ENCODE measurements at places on chromosomes 5 and 9.

DNA sequence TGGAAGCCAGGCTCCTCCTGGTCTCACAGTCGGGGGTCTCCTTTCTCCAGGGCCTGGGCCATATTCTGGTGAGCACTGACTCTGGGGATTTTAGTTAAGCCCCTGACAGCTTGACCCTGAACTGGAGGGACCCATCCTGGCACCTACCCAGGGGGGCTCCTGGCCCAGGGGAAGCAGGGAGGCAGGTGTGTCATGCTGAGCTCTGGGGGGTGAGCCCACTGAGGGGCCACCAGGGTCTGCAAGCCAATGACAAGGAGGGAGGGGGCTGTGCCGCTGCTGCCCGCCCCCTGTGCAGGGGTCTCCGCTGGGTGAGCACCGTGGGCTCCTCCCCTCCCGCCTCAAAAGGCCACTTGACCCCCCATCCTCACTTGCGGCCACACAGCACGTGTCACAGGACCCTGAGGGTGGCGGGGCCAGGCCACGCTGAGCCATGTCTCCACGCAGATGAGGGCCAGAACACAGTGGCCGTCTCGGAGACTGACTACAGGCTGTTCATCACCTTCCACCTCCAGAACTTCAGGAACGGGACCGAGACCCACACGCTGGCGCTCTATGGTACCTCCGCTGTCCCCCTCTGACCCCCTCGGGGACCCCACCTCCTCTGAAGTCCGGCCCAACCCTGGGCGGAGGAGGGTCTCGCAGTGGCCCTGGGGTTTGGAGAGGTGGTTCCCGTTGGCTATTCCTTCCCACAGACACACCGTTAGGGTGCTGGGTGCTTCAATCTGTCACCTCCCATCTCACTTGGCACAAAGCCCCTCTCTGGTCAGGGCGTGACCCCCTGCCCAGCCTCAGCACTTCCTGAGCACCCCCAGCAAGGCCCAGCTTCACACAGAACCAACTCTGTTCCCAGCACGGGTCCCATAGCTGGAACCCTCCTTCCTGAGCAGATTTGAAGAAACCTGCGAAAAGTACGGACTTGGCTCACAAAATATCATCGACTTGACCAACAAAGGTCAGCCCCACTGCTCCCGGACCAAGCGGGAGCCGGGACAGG is 2.0 kb downstream of the LCN9 start:
- DNase-seq = no peak

DNA sequence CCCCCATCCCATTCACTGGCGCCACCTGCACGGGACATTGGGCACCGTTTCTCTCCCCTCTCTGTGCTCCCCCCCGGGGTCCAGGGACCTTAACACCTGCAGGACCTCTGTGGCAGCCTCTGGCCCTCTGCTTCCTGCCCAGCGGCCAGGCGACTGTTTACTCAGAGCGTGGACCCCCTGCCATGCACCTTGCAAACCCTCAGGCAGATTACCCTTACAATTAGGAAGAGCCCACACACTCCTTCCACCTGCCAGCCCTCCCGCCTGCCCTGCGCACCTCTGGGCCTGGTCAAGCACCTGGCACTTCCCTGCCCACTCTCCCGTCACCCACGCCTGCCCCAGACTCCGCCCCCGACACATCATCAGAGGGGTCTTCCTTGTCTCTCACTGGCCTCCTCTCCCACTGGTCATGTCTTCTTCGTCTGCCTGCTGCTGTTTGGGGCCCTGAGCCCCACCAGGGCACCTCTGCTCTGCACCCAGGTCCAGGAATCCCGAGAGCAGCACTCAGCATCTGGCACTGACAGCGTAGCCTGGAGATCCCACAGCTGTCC is 281.3 kb upstream of the IRX4 start:
- DNase-seq = no peak

DNA sequence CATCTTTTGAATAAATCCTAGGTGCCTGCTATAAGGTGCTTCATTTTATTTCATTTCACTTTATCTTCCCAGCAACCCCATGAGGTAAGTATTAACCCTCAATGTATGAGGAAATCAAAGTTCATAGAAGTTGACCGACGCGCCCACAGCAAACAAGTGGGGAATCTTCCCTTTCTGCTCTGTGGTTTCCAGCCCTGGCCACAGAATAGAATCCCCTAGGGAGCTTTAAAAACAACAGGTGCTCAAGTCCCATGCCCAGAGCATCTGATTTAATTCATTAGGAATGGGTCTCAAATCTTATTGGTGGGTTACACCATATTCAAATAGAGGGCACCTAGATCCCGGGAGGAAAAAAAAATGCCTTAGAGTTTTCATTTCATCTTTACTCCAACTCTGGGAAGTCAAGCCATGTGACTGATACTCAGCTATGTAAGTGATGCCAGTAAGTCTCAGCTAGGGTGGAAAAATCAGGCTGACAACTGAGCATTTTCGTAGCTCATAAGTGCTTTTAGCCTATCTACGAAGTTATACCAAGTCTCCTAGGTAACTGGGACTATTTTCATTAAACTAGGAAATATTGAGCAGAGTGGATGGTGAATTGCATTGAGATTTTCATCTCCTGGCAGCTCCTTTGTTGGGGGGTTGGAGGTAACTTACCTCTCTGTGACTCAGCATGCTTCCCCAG is 353.4 kb upstream of the SLC30A5 start:
- DNase-seq = no peak

DNA sequence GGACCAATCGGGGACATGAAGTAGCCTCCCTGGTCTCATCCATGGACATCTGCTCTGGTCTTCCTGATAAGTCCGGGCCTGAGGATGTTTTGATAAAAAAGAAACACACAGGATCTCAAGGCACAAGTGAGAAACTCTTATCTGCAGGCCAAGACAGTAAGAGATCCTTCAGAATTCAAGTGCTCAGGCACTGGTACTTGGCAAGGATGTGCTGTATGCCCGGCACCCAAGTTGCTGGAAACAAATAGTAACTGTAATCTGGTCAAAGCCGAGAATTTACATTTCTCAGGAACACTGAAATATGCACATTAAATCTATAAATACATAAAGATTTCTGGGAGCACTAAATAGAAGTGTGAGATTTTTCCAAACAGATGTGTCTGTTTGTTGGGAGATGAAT is 165.7 kb downstream of the SPOCK1 start:
- DNase-seq = no peak

GRCh38 chr9:14306672-14307660 is 7.0 kb downstream of the NFIB start:
- no peak for DNase-seq

DNA sequence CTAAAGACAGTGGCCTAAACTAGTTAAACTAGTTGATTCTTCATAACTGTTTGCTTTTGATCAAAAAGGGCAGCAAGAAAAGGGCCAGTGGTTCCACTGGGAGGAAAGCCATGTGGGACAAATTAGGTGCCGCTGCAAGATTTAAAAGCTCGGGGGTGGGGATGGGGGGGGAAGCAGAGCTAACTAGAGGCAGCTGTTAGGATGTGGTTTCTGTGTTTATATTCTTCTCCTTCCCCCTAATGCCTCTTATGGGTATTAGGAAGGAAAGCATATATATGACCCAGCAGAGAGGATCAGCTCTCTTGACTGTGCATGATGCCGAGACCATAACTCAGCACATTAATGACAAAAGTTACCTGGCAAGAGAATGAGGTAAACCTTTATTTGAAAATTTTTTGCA is 65.7 kb downstream of the EFNA5 start:
- no peak for DNase-seq
